ENCODE measurements at places on chromosomes 2 and 18.

DNA sequence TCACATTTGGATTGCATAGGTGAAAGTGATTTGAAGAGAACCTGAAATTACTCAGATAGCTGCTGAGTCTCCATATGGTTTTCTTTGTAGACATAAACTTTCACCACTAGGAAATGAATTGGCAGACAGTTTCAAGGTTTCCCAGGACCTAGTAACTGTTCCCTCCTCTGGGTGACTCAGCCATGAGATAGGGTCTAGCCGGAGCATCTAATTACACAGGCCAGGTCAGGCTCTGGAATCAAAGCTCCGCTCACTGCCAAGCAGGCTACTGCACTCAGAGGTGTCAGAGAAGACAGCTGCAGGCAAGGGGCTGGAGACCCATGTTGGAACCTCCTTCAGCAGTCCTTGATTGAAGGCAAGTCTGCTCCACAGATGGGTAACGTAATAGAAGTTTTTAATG lies 429.2 kb downstream of the TNS1 start:
- no peak for DNase-seq

GRCh38 chr2:207484444-207485391 lies 45.0 kb upstream of the CREB1 start:
- no peak for DNase-seq

- DNase-seq: no peak
These were observed 17.1 kb upstream of the ANKRD62 start for GRCh38 chr18:12076424-12077140.

DNA sequence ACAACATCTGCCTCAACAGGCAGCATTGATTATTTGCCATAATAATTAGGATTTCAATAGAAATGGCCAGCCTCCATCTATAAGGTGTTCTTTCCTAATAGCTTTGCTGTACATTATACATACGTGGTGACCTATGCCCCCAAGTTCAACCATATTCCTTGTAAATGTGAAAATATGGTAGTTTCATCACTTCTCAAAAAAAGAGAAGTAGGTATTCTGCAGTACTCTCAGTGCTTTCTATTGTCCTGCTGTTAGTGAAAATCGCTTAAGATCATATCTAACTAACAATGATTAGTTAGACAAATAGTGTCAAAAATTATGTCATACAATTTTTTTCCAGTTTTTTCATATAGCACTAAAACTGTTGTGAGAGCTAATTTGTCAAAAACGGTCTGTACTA lies 79.6 kb downstream of the SLC4A10 start:
- no peak for DNase-seq

Measured in body of pancreas (tissue), 4 donors.